ENCODE measurements at places on chromosomes 11 and 22.

DNA sequence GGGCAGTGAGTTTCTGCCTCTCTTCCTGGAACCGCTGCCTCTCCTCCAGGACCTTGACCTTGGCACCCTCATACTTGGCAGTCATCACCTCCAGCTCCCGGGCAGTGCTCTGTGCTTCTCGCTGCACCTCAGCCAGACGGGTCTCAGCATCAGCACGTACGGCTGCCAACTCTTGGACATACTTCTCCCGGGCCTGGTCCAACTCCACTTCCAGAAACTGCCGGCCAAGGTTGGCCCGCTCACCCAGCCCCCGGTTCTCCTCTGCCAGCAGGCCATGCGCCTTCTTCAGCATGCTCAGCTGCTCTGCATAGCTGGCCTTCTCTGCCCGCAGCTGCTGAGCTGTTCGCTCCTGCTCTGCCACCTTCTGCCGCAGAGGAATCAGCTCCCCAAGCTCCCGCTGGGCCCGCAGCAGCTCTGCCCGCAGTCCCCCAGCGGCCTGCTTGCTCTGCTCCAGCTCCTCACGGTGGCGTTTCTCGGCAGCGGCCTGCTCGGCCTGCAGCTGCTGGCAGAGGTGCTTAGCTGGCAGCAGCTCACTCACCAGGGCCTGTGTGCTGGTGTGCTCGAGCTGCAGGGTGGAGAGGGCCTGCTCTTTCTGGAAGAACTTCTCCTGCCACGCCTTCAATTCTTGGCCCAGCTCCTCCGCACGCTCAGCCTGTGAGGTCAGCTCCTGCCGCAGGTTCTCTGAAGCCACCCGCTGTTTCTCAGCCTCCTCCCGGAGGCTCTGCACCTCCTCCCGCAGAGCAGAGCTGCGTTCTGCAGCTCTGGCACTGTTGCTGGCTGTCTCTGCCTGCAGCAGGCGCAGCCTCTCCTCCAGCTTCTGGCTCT, 14.4 kb downstream of the IL18BP start:
- DNase-seq, result peak; percentile 72

DNA sequence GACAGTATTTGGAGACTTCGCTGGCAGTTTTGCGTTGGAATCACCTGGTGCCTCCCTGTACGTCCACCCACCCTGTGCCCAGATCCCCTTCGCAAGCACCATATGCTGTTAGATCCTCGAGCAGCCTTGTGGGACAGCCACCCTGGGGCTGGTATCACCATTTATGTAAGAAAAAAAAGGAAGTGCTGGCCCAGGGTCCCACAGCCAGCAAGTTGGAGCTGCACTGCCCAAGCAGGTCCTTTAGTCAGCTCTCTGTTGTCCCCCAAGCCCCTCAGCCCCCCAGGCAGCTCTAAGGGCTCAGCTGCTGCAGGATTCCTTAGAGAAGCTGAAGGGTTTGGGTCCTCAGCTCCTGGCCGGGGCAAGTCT, 80.3 kb downstream of the FBLN1 start:
- no peak for DNase-seq

DNA sequence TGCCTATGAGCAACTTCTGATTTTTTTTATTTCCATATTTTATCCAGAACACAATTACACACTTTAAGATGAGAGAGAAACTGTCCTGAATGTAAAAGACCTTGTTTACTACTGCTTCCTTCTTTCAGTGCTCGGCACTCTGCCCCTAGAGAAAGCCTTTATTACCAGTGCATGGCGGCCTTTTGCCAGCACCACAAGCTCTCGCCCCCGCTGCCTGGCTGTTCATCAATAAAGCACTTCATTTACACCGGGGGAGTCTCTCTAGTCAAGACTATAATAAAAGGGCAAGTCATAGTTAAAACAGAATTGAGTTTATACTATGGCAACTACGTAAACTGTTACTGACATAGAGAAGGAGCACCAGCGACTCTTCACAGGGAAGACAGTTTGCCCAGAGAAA, 259.5 kb downstream of the CADM1 start:
- no peak for DNase-seq

DNA sequence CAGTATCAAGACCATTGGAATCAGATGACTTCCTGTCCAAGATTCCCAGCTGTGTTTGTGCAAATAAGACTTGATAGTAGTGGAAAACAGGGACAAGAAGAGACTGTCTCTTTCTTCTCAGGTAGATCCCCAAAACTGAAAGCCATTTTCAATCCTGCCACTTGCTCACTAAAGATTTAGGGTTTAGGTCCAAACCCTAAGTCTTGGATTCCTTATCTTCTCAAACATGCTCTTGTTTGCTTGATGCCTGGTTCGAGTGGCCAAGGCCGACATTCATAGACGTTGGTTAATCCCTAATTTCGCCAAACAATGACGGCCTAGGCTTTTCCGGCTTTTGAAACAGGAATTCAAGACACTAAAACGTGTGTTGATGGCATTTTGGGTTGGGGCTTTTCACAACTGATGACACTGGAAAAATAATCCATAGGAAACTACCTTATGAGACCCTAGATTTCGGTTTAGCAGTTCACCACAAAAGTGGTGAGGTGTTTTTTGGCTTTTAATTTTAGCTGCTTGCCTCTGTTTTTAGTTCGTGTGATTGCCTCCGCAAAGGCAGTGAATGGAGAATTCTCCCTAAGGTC, 1.0 kb upstream of the GTPBP1 start:
- no peak for DNase-seq

DNA sequence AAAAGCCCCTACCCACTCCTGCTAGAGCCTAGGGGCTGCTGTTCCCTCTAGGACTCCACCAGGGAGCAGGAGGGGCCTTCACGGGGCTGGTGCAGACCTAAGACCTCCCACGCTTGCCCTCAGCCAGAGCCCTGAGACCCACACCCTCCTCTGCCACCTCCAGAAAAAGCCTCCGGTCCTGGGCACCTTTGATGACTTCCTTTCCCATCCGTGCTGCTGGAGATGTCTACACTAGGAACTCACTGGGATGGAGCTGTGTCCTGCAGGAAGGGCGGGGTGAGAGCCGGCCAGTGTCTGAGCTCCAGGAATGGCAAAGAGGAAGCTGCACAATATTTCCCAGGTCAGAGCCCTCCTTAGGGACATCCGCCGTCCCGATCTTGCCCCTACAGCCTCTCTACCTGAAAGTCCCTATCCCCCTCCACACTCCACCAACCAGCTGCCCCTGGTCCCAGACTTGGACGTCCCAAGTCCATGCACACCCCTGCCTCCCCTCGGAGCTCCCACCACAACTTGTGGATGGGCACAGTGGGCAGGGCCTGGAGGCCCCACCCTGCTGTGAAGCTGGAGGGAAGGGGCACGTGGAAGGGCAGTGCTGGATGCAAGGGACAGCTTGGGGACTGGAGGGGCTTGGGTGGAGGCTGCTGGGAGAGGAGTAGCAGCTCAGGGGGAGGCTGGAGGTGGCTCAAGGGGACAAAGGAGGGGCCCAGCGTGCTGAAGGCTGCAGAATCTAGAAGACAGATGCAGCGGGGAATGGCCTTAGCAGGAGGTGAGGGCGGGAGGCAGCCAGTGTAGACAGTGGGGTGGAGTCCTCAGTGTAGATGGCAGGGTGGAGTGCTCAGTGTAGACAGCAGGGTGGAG, 13.5 kb upstream of the LRP5 start:
- no peak for DNase-seq

DNA sequence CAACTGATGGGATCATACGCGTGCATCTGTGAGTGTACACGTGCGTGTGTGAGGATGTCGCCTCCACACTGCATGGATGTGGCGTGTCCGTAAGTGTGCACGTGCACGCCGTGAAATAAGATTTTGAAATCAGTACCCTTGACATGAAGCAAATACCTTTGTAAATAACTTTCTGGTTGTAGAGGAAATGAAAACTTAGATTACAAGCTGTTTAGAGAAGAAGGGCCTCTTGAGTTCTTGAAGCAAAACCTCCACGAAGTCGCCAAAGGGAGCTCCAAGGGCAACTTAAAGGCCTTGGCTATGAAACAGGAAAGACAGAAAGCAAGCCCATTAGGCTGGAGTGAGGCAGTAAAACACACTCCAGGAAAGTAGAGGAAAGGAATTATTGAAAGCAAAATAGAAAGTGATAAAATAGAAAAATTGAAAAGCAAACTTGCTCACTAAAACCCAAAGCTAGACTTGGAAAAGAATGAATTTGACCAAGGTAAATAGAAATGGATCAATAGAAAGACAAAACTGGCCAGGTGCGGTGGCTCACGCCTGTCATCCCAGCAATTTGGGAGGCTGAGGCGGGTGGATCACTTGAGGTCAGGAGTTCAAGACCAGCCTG, 29.7 kb upstream of the TOLLIP start:
- no peak for DNase-seq

DNA sequence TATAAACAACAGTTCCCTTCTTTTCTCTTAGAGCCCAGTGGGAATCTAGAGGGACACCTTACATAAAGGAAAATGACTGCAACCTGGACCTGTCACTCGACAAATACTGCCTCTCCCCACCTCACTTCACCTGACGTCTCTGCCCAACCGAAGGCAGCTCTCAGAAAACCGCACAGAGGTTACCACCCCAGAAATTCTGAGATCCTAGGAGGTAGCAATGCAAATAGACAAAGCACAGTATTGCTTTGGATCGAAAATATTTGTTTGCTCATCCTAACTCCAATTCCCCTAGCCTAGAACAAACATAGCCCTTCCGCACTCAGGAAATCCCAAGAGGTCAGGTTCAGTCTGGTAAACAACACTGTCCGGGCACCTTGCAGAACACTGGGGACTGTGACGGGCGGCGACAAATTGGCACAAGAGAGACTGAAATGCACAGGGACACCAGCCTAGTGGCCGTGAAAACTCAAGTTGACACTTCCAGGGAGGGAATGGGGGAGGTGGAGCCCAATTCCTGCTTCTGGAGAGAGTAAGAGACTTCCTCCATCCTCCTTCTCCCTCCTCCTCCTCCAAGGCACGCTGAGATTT, 420 bp upstream of the TRIM44 start:
- DNase-seq, result no peak

DNA sequence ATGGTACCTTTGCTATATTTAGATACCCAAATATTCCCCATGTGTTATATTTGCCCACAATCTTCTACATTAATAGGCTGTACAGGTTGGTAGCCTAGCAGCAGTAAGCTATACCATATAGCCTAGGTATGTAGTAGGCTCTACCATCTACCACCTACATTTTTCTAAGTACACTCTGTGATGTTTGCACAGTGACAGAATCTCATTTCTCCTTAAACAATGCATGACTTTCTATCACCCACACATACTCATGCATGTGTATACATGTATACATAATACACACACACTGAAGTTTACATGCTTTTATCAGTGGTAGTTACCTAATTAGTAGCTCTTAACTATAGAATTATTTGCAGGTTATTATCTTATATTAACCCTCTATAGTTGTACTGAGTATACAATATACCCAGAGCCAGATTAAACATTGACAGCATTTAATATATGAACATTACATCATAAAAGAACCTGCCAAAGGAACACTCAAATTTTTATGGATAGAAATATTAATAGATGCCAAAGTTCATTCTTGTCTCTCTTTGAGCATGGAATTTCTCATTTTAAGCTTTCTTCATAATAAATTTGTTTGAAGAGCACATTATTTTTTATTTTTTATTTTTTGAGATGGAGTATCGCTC, 51.4 kb downstream of the ELP4 start:
- DNase-seq, result no peak

- no peak for DNase-seq
These were observed 58.0 kb downstream of the MCM5 start for GRCh38 chr22:35457729-35458546.

DNA sequence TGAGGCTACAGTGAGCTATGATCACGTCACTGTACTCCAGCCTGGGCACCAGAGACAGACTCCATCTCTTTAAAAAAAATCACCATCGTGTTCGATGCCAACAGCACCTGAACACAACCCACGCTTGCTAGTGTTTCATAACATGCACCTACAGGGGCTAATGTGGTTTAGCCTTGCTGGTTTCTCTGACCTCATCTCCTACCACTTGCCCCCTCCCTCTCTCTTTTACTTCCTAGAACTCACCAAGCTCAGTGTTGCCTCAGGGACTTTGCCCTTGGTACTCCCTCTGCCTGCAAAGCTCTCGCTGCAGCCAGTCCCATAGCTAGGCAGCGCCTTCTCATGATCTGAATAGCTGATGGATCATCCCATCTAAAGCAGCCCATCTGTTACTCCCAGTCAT, 99.8 kb downstream of the FBXO7 start:
- DNase-seq, result no peak

DNA sequence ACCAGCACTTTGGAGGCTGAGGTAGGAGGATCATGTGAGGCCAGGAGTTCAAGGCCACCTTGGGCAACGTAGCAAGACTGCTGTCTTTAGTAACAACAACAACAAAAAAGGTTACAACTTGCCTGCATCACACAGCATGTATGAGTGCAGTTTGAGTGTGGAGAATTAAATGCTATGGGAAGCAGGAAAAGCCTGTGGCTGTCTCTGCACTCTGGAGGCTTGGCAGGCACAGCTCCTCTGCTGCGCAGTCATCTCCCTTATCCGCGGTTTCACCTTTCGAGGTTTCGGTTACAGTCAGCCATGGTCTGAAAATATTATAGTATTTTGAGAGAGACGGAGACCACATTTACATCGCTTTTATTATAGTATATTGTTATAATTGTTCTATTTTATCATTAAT, 2.9 kb downstream of the MICAL2 start:
- DNase-seq, result no peak

DNA sequence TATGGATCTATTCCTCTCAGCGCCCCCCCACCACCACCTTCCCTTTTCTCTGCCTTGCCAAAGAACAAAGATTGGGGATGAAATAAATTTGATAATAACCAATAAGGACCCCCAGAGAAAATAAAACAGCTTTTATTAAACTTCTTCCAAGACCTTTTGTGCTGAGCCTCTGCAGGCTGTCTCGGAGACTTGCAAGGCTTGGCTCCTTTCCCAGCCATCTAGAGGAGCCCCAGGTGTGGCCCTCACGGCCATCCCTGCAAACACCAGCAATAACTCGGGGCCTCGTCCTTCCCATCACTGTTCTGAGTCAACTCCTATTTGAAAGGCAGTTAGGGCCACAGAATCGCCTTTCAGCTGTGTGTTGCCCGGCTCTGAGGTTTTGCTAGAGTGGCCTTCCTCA, 51.2 kb upstream of the LMO1 start:
- no peak for DNase-seq

DNA sequence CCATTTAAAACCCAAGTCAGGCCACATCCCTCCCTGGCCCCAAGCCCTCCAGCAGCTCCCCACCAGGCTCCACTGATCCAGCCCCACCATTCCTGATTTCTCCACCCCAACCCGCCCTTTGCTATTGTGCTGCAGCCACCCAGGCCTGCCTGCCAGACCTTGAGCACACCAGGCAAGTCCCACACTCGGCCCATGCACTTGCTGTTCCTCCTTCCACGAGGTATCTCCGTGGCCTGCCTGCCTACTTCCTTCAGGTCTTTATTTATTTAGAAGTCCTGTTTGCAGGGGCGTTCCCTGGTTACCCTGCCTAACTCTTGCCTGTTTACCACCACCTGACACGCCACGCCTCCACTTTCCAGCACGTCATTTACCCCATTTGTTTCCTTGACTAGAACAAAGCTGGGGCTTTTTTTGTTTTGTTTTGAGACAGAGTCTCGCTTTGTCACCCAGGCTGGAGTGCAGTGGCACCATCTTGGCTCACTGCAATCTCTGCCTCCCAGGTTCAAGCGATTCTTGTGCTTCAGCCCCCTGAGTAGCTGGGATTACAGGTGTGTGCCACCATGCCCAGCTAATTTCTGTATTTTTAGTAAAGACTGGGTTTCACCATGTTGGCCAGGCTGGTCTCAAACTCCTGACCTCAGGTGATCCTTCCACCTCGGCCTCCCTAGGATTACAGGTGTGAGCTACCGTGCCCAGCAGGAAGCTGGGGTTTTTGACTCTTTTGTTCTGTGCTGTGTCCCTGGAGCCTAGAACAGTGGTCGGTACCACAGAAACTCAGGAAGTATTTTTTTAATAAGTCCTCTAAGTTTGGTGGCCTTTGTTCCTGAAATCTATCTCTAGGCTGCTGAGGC, 6.7 kb downstream of the CENPM start:
- no peak for DNase-seq

- DNase-seq, result no peak
These were observed 755.2 kb upstream of the RAG2 start for GRCh38 chr11:37353192-37353591.
